Breast epithelium (tissue), 4 donors: ENCODE measurements at places on chromosomes 13 and 19. TPM values are rescaled to one million over a fixed set of nuclear protein-coding genes. Genes with fewer than 3 reads are reported as not detected.
A peak's percentile ranks its signal among the peaks of the same experiment; 100 is the strongest.

DNA sequence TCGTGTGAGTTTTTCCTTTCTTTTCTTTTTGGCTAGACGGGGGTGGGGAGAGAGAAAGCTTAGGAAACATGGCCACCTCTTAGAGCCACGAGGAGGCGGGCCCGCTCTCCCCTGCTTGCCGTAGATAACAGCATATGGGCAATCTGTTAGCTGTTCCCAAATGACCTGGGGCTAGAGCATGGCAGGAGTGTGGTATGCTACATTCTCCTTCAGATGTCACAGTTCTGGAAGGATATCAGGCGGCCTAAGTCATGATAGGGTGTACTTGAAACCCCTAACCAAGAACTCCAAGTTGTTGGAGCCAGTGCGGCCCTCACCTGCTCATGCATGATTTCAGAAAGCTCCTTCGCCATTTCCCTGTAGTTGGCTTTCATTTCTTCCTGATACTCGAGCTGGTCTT lies 44.3 kb upstream of the SLC15A1 start:
- no peaks in the 10 kb centered on the region for H3K27me3 ChIP-seq
- no peaks in the 10 kb centered on the region for H3K4me1 ChIP-seq
- no peak overlapping the region for H3K27ac ChIP-seq
- DNase-seq: no peak
- no peak overlapping the region for H3K4me3 ChIP-seq
- no peaks in the 10 kb centered on the region for H3K36me3 ChIP-seq

DNA sequence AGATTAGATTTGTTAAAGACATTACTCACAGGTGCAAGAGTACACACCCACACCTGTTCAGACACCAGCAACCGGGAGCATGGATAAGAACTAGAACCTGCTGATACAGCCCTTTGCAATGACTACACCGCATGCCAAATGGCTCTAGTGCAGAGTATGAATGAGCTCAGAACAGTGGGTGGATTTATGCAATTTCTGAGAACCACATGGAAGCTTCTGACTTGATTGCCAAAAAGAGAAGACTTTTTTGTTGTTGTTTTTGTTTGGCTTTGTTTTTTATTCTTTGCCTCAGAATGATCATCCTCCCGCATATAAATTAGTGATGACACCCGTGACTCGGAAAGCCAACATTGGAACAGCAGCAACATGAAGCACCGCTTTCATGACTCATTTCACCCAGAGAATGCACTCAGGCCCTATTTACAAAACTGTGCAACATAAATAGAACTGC lies 77.4 kb upstream of the LRCH1 start:
- H3K27me3 ChIP-seq: no peaks in the 10 kb centered on the region
- H3K4me3 ChIP-seq: no peak overlapping the region
- peak overlapping the region; percentile 5 for H3K27ac ChIP-seq
- no peak for DNase-seq
- H3K4me1 ChIP-seq: no peaks in the 10 kb centered on the region

GRCh38 chr13:32310134-32310706 lies 4.9 kb downstream of the ZAR1L start:
- DNase-seq: no peak
- H3K27ac ChIP-seq: no peak overlapping the region
- H3K4me1 ChIP-seq: no peaks in the 10 kb centered on the region
- no peaks in the 10 kb centered on the region for H3K36me3 ChIP-seq
- peak overlapping the region; percentile 35 for H3K4me3 ChIP-seq

The PSPN gene
- total RNA-seq: 0.66 TPM

DNA sequence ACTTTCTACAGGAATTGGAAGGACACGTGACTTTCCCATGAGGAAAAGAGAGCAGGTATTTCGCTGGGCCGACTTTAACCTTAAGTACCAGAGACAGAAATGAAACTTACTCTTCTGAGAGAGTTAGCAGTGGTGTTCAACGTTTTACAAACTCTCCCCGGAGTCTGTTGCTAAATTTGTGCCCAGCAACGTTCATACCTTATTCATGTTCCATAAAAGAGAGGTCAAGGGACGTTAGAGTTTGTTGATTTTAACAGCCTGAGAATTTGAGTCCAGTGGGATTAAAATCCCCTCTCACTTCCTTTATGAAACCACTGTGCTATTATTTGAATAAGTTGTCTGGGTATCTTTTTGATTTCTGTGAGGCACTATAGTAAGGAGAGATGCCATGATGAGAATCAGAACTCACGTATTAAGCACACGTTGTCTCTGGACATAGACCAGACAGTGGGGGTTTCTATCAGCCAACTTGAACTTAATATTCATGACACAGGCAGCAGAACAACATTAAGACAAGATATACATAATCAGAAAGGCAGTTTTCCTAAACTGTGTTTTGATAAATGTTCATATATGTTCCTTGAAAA lies 33.4 kb downstream of the SPRY2 start:
- no peaks in the 10 kb centered on the region for H3K27me3 ChIP-seq
- H3K4me3 ChIP-seq: no peak overlapping the region
- no peaks in the 10 kb centered on the region for H3K36me3 ChIP-seq
- no peak overlapping the region for H3K27ac ChIP-seq
- no peak for DNase-seq

The SHD gene
- not detected for total RNA-seq

DNA sequence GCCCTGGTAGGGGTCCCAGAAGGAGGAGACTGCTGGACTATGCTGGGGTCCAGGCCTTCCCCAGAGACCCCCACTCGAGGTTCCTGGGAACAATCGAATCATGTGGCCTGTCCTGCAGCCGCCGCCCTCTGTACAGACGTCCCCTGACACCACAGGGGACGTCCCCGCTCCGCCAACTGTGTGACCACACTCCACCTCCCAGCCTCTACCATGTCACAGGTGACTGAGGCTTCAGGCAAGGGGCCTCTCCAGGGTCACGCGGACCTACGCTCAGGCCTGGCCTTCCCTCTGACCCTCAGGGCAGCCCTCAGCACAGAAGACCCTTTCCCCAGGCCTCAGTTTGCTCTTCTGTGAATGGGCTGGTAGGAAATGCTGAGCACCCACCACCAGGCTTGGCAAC lies 13.1 kb upstream of the TMEM161A start:
- H3K4me3 ChIP-seq: no peak overlapping the region
- H3K27me3 ChIP-seq: no peaks in the 10 kb centered on the region
- H3K27ac ChIP-seq: no peak overlapping the region
- H3K36me3 ChIP-seq: no peaks in the 10 kb centered on the region
- no peaks in the 10 kb centered on the region for H3K4me1 ChIP-seq

- no peaks in the 10 kb centered on the region for H3K27me3 ChIP-seq
- H3K36me3 ChIP-seq: peaks cover 17% of the 10 kb centered on the region
- H3K4me1 ChIP-seq: no peaks in the 10 kb centered on the region
- peak overlapping the region; percentile 8 for H3K4me3 ChIP-seq
- no peak overlapping the region for H3K27ac ChIP-seq
Measured at GRCh38 chr19:57506163-57506562, 6.4 kb downstream of the ZNF773 start.

GRCh38 chr13:96431044-96431581 lies 341.2 kb downstream of the HS6ST3 start:
- no peak for DNase-seq
- H3K27me3 ChIP-seq: no peaks in the 10 kb centered on the region
- no peak overlapping the region for H3K4me3 ChIP-seq
- no peaks in the 10 kb centered on the region for H3K4me1 ChIP-seq

DNA sequence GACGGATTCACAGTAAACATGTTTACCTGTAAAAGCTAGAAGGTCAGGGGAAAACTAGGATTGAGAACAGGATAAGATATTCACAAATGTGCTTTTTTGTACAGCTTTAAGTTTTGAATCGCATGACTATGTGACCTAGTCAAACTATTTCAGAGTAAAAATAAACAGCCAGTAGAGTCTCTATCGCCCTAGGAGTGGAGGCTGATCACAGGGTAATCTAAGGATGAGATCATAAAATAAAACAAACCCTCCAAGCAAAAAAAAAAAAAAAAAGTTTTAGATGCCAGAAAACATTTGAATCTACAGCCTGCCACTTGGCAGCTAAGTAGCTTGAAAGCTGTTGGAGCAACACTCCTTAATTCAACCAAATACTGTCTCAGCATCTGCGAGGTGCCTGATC lies 26.8 kb downstream of the ZNF350 start:
- H3K36me3 ChIP-seq: peaks cover 5% of the 10 kb centered on the region
- DNase-seq: no peak
- no peak overlapping the region for H3K27ac ChIP-seq
- H3K4me1 ChIP-seq: no peaks in the 10 kb centered on the region

GRCh38 chr19:4559569-4559968 lies at the start of gene SEMA6B:
SEMA6B (minus strand) TSS chr19:4559684; CDS start chr19:4558457, 1,227 bp downstream.
- H3K4me3 ChIP-seq: peak within 1 kb of the TSS; percentile 58
- H3K36me3 ChIP-seq: no peaks in the 10 kb centered on the region
- no peaks in the 10 kb centered on the region for H3K27me3 ChIP-seq
- H3K27ac ChIP-seq: peak within 1 kb of the TSS; percentile 83

DNA sequence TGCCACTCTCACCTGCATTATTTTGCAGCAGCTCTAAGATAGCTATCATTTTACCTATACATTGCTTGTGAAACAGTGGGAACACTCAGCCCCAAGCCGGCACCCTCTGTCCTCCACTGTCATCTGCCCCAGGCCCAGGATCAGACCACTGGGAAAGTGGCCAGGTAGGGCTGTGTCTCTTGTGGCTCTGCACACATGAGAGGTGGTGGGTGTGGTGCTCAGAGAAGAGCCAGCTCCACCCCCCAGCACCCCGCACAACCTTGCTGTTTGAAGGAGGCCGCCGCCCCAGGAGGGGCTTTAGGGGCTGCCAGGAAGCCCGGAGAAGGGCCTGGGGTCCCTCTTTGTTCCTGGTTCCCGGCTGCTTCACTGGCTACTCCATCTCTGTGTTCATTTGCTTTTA lies 26.6 kb downstream of the PPP1R37 start:
- no peak overlapping the region for H3K4me3 ChIP-seq
- H3K36me3 ChIP-seq: no peaks in the 10 kb centered on the region
- no peak overlapping the region for H3K27ac ChIP-seq
- peaks cover 20% of the 10 kb centered on the region for H3K4me1 ChIP-seq
- H3K27me3 ChIP-seq: no peaks in the 10 kb centered on the region

- no peaks in the 10 kb centered on the region for H3K36me3 ChIP-seq
- H3K4me3 ChIP-seq: no peak overlapping the region
- H3K4me1 ChIP-seq: no peaks in the 10 kb centered on the region
- DNase-seq: no peak
- H3K27me3 ChIP-seq: peaks cover 8% of the 10 kb centered on the region
- no peak overlapping the region for H3K27ac ChIP-seq
Measured at GRCh38 chr19:31066385-31066784, 282.9 kb downstream of the TSHZ3 start.

DNA sequence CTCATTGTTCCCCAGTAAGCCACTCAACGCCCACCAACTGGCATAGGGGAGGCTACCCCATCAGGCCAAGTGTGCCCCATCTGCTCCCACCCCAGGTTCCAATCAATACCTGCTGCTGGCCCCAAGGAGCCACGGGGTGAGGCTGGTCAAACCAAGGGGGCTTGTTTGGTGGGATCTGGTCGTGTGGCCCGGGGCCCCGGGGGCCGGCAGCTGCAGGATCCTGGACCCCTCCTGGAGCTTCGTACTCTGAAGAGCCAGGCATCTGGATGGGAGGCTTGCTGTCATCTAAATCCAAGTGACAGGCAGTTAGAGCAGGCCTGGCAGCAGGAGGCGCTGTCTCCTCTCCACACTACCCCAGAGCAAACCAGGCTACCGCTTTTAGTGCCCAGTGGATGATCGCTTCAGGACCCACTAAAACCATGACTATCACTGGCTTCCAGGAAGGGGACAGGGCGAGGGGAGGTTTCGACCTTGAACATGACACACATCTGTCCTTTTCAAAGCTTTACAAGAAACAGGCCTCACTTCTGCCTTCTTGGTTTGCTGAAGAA lies 14.2 kb downstream of the CHERP start:
- H3K36me3 ChIP-seq: peaks cover 39% of the 10 kb centered on the region
- H3K4me1 ChIP-seq: no peaks in the 10 kb centered on the region
- H3K4me3 ChIP-seq: no peak overlapping the region
- no peaks in the 10 kb centered on the region for H3K27me3 ChIP-seq
- peak overlapping the region; percentile 65 for H3K27ac ChIP-seq

The YJEFN3 gene
- total RNA-seq: 1.3 TPM

DNA sequence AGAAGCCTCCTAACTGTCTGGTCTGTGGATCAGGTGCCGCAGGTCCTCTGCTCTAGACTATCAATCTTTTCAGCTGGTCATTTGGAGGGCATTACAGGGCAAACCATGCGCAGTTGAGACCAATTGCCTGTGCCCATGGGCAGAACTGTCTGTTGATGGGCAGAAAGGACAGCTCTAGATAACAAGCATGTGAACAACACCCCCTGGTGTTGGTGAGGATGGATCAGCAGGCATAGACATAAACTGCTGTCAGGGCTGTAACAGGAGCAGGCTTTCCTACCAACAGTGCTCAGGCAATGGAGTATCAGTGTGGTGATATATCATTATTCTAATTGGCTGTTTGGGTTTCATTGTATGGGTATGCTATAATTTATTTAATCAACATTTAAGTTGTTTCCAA lies 104.7 kb upstream of the KL start:
- no peak overlapping the region for H3K27ac ChIP-seq
- no peaks in the 10 kb centered on the region for H3K4me1 ChIP-seq
- no peak for DNase-seq
- no peak overlapping the region for H3K4me3 ChIP-seq
- no peaks in the 10 kb centered on the region for H3K36me3 ChIP-seq
- no peaks in the 10 kb centered on the region for H3K27me3 ChIP-seq

The MIPEP gene
- total RNA-seq: 23.0 TPM

GRCh38 chr13:44300895-44301638 lies 72.6 kb upstream of the SERP2 start:
- H3K4me1 ChIP-seq: no peaks in the 10 kb centered on the region
- no peaks in the 10 kb centered on the region for H3K27me3 ChIP-seq
- H3K4me3 ChIP-seq: no peak overlapping the region
- peak; percentile 73 for DNase-seq

The ZNF112 gene
- 10.5 TPM for total RNA-seq

DNA sequence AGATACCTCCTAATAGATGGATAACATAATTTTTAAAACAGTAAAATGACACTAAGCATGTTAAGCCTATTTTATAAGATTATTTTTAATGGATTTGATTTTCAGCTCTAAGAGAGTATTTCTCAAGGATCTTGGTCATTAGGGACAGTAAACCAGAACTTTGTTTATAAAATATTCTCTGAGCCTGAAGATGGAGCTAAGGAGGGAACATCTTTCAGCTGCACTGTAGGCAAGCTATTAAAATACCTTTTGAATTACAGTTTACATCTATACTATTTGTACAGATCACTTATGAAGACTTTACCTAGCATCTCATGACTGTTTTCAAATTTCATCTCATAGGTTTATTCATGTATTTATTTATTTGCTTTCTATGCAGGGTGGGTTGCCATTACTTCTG lies 345.3 kb downstream of the MYO16 start:
- no peaks in the 10 kb centered on the region for H3K36me3 ChIP-seq
- H3K27me3 ChIP-seq: no peaks in the 10 kb centered on the region
- no peak overlapping the region for H3K4me3 ChIP-seq
- H3K27ac ChIP-seq: no peak overlapping the region
- H3K4me1 ChIP-seq: no peaks in the 10 kb centered on the region
